ENCODE measurements at places on chromosomes 2 and 18.

- no peak for DNase-seq
Observed at GRCh38 chr18:9765501-9765900, 57.4 kb downstream of the RAB31 start.

- no peak for DNase-seq
Observed at GRCh38 chr2:45713591-45713990, 62.1 kb downstream of the PRKCE start.

GRCh38 chr18:12944709-12945108 lies 3.1 kb upstream of the SEH1L start:
- no peak for DNase-seq

- DNase-seq, result no peak
Observed at GRCh38 chr2:156573710-156574109, 137.5 kb downstream of the GPD2 start.

- DNase-seq, result no peak
Observed at GRCh38 chr2:40028792-40029488, 249.9 kb upstream of the THUMPD2 start.

DNA sequence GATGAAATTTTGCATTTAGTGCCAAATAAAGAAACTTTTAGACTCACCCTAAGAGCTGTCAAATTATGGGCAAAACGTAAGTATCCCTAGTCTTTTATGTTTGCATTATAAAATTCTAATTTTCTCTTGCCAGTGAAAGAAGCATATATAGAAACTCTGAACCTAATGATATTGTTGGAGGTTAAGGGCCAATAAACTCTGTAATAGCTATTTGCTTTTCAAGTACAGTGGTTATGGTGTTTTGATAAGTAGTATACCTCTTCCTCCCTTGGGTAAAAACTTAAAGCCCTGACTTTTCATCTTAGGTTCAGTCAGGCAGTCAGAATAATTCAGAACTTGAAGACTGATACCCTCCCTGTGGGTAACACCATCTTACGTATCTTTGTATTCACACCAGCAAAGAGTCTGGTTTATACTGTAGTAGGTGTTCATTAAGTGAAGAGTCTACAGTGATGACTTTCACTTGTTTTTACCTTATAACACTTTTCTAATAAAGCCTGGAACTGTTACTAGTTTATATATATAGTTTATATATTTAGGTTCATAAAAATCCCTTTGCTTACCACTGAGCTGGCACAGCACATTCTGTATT lies 19.1 kb downstream of the PAPOLG start:
- DNase-seq, result no peak

DNA sequence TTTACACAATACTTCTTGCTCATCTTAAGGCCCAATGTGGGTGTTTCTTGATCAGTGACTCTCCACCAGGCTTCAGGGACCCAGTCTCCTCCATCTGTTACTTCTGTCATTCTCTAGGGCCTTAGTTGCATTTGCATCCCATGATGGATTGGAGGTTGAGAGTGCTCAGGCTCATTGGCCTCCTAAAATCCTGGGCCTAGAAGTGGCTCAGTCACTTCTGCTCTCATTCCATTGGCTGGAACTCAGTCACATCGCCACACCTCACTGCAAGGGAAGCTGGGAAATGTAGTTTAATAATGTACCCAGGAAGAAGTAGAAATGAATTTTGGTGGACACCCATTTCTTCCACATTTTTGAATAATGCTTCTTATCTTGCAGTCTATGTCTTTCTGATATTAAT lies 223.5 kb downstream of the HRH4 start:
- no peak for DNase-seq

- no peak for DNase-seq
Observed at GRCh38 chr2:1892529-1893250, 148.4 kb upstream of the PXDN start.

DNA sequence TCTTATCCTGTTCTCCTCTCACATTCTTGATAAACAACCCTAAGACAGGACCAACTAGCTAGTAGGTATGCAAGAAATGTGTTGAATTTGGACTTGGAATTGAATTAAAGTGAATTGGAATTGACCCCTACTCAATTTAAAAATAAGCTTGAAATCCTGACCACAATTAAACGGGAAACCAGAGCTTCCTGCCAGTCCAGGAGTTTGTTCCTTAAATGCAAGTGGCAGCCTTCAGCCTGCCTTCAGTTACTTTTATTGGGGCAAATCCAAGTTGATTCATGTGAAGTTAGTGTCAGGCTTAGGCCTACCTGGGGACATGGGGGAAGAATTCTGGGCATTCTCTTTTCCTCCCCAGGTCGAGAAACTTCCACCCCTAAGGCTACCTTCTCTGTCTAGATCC lies 457.6 kb downstream of the BCL11A start:
- no peak for DNase-seq
